IPS DF 6.9 (cell line): ENCODE measurements at places on chromosomes 6 and 20.

DNA sequence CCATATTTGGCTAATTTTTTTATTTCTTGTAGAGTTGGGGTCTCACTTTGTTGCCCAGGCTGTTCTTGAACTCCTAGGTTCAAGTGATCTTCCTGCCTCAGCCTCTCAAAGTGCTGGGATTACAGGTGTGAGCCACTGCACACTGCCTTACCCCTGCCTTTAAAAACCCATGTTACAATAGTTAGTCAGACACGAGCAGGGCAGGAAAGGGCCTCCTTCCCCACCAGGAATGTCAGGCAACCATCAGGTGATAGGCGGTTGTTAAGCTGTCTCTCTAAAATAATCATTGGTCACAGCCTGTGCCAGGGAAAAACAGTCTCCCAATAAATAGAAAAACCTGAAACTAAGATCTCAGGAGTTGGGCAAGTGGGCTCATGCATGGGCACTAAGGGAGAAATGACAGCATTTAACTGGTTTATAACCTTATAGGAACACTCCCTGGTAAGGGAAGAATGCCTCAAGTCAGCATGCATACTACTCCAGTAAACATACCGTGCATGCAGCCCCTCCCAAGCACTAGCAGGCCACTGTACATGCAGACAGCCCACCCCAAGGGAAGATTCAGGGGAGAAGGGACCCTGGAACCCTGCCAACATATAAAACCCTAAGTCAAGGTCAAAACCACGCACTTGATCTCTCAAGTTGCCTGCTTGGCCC lies 8.4 kb downstream of the OR2H2 start:
- no peaks in the 10 kb centered on the region for H3K36me3 ChIP-seq
- no peak overlapping the region for H3K27ac ChIP-seq
- H3K4me3 ChIP-seq = no peak overlapping the region

DNA sequence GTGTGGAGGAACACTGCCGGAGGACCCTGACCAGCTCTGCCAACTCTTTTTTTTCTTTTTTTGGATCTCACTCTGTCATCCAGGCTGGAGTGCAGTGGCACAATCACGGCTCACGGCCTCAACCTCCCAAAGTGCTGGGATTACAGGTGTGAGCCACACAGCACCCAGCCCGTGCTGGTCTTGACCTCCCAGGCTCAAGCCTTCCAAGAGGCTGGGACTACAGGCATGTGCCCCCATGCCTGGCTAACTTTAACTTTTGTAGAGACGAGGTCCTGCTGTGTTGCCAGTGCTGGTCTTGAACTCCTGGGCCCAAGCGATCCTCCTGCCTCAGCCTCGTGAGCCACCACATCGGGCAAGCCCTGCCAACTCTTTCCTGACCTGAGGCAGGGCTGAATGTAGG lies 11.2 kb downstream of the GCNT2 start:
- H3K4me3 ChIP-seq = no peak overlapping the region
- no peak for DNase-seq
- H3K27me3 ChIP-seq = no peaks in the 10 kb centered on the region
- H3K4me1 ChIP-seq = no peaks in the 10 kb centered on the region
- H3K27ac ChIP-seq = no peak overlapping the region

GRCh38 chr6:44481760-44482159 lies 94.3 kb downstream of the CDC5L start:
- no peak overlapping the region for H3K27ac ChIP-seq
- no peaks in the 10 kb centered on the region for H3K27me3 ChIP-seq
- no peaks in the 10 kb centered on the region for H3K36me3 ChIP-seq
- H3K4me1 ChIP-seq = 0 out of 2 replicates have a peak, but pooled peaks cover 4% of the 10 kb centered on the region
- H3K4me3 ChIP-seq = no peak overlapping the region

- no peak for DNase-seq
- H3K4me1 ChIP-seq = peaks cover 3% of the 10 kb centered on the region
- no peak overlapping the region for H3K4me3 ChIP-seq
- peaks cover 25% of the 10 kb centered on the region for H3K27me3 ChIP-seq
- no peak overlapping the region for H3K27ac ChIP-seq
Measured at GRCh38 chr6:1318036-1318435, 6.1 kb downstream of the FOXQ1 start.

DNA sequence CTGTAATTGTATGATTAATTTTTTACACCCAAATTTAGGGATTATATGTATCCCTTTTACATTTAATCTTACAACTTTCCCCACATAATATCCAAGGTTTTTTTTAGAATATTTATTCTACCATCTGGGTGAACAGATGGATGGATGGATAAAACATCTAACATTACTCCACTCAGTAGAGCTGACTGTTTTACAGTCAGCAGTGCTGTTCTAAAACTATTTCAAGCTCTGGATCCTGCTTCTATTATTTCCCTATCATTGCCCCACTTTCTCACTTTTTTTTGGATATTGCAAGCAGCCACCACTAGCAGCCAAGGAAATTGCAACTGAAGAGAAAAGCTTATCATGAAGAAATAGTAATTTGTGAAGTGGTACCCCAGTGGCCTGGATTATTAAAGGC lies 173.7 kb downstream of the ARHGAP18 start:
- H3K27ac ChIP-seq = no peak overlapping the region
- H3K36me3 ChIP-seq = no peaks in the 10 kb centered on the region
- H3K4me1 ChIP-seq = no peaks in the 10 kb centered on the region
- DNase-seq = no peak

DNA sequence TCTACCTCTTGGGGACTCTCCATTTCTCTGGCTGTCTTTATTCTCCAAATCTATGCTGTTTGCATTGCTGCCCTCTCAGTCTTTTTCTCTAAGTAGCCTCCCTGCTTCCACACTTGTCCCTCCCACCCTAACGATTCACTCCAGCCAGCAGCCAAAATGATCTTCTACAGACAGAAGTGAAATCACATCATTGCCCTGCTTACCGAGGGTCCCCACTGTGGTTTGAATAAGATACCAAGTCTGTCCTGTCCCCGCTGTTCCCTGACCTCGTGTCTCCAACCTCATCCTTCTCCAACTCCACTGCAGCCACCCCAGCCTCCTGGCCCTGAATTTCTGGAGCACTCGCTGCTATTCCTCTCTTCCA lies 11.5 kb upstream of the OCSTAMP start:
- no peak overlapping the region for H3K27ac ChIP-seq
- no peaks in the 10 kb centered on the region for H3K36me3 ChIP-seq
- H3K27me3 ChIP-seq = no peaks in the 10 kb centered on the region
- peaks cover 5% of the 10 kb centered on the region; the same call in 1 of the 2 replicates for H3K4me1 ChIP-seq

DNA sequence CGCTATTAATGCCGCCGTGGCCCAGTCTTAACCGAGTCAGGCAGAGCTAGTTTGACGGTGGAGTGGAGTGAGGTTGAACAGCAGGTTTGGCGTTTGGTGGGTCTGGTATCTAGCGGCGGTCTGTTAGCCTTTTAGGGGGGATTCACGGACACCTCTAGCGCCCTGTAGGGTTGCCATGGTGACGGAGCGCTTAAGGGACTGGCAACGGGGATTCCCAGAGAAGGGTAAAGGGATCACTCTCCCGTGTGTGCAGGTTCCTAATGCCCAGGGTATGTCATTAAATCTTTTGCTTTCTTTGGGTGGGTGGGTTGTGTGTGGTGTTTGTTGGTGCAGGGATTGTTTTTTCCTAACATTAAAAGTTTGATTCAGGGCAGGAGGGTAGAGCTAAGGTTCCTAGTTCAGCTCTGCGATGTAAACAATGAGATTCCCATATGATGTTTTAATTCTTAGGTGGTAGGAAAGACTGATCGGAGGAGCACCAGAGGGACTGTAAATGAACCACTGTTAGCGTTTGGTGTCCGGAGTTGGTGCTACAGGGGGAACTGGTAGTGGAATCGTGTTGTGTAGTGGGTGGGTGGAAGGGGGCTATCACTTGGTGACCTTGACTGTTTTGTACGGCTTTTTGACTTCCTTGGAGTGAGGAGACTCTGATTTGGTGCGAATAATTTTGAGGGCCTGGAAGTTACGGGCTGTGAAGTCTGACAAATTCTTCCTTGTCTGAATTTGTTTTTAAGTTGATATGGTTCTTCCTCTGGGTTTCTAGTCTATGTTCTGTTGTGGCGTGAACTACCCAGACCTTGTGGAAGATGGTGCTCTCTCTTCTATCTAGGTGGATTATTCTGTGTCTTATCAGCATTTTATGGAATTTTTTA lies 5.0 kb downstream of the BRD2 start:
- no peak overlapping the region for H3K27ac ChIP-seq
- no peaks in the 10 kb centered on the region for H3K27me3 ChIP-seq
- DNase-seq = no peak
- peak overlapping the region; percentile 71 for H3K4me3 ChIP-seq

- H3K36me3 ChIP-seq = no peaks in the 10 kb centered on the region
- H3K4me1 ChIP-seq = no peaks in the 10 kb centered on the region
- no peaks in the 10 kb centered on the region for H3K27me3 ChIP-seq
Measured at GRCh38 chr6:46628976-46629375, 23.6 kb downstream of the CYP39A1 start.

DNA sequence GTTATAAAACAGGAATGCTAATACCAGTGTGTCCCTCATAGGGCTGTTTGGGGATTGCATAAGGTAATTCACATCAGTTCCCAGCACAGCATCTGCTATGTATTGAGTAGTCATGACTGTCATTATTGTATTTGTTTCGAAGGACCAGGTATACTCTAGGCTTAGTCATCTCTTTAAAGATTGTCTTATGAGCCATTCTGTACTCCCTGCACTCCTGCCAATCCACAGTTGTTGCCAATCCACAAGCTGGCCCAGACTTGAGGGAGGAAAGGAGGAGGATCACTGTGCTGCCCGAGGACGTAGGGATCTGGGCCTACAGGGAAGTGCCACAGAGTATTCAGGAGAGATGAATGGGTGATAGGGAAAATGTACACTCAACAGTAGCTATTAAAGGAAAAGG lies 113.0 kb upstream of the TIAM2 start:
- DNase-seq = no peak
- H3K27me3 ChIP-seq = no peaks in the 10 kb centered on the region
- H3K36me3 ChIP-seq = no peaks in the 10 kb centered on the region
- peaks cover 1% of the 10 kb centered on the region; the same call in 1 of the 2 replicates for H3K4me1 ChIP-seq
- H3K27ac ChIP-seq = no peak overlapping the region
